Stimulated activated CD8-positive, alpha-beta memory T cell treated with anti-CD3 and anti-CD28 coated beads, Interleukin-4, amount 100 ng/mL, for 24 hours (primary cell): ENCODE measurements at places on chromosomes 6 and 20.
A peak's percentile ranks its signal among the peaks of the same experiment; 100 is the strongest.

- no peak for DNase-seq
These were observed 82.4 kb upstream of the TOX2 start for GRCh38 chr20:43832096-43832816.

DNA sequence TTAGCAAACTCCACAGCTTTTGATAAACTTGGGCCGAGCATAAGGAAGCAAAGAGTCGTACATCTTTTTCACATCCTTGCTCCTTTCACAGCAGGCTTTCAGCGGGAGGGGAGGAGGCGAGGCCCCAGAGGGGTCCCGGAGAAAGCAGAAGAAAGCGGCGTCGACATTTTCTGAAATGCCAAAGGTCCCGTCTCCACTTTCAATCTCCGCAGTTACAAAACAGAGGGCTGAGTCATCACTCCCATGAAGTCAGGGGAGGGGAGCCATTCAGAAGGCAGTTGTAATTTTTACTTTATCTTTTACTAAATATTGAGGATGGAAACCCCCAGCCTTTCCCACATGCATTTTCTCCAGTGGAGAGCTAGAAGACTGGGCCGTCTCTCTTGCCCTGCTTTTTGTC is 174.2 kb upstream of the THBS2 start:
- no peak for DNase-seq

DNA sequence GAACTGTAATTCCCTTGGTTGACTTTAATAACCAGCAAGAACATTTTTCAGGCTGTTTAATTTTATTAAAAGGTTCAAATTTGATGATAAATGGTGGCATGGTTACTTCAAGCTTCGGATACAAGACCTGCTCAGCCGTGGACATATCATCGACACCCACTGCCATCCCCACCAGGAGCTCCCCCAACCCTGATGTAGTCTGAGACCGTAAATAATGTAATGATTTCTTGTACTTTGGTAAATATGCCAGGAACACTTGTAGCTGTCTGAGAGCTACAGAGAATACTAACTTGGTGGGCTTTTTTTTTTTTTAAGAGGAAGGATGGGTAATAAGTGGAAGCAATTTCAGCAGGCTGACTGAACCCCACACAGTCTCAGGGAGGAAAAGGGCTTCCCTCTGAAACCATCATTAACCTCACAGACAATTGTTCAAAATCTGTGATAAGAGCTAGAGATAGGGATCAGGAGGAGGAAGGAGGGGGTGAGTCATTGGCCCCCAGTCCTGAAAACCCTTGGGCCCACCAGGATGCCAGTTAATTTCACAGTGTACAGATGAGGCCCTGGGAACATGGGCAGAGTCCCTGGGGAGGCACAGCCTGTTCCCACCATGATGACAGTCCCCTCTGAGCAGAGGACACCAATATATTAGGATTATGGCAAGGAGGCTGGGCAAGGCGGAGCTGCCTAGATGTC is 56.0 kb downstream of the APCDD1L start:
- DNase-seq: no peak

DNA sequence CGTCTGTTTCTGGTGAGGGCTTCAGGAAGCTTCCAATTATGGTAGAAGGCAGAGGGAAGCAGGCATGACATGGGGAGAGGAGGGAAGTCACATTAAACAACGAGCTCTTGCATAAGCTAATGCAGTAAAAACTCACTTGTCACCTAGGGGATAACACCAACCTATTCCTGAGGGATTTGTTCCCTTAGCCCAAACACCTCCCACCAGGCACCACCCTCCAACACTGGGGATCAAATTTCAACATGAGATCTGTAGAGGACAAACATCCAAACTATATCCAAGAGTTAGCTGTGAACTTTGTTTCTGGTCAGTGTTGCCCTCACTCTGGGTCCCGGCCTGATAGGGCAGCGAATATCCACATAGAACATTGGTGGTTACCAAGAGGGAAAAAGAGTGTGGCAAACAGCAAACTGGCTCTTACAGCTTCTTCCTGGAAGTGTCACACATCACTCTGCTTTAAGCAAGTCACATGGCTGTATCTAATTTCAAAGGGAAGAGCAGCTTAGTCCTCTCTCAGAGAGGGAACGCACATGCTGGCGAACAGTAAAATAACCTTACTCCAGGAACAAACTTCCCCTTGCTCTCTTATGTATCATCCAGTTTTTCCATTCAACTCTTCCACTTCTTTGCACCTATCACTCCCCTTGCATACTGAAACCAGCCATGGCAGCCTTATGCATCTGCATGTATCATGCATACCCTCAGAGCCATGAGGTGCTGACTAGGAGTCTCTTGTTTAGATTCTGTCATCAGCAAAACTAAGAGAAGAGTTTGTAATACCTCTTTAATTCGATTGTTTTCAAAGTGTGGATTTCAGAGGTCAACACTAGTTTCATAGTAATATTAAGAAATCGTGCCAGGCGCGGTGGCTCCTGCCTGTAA is 4.8 kb upstream of the MOCS1 start:
- DNase-seq: no peak

GRCh38 chr6:14857501-14857900 is 388.4 kb upstream of the JARID2 start:
- peak; percentile 82 for DNase-seq

GRCh38 chr6:20497216-20498040 is 36.8 kb upstream of the CDKAL1 start:
- no peak for DNase-seq

GRCh38 chr20:8353512-8353911 is 221.4 kb downstream of the PLCB1 start:
- DNase-seq: no peak

DNA sequence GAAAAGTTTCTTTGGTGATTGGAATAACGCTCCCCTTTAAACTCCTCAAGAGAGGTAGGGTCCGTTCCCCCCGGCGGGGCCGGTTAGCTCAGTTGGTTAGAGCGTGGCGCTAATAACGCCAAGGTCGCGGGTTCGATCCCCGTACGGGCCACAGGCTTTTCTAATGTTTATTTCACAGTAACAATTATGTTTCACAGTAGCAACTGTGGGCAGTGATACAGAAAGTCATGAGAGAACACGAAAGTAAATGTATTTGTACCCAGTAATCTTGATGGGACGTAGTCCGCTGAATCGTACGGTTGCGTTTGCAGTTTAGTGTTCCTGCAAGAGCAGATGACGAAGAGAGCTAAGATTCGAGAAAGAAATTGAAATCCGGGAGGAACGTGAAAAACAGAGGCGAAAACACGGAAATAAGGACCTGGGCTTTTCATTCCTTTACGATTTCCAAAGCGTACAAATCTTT is 505.5 kb downstream of the PRIM2 start:
- no peak for DNase-seq

DNA sequence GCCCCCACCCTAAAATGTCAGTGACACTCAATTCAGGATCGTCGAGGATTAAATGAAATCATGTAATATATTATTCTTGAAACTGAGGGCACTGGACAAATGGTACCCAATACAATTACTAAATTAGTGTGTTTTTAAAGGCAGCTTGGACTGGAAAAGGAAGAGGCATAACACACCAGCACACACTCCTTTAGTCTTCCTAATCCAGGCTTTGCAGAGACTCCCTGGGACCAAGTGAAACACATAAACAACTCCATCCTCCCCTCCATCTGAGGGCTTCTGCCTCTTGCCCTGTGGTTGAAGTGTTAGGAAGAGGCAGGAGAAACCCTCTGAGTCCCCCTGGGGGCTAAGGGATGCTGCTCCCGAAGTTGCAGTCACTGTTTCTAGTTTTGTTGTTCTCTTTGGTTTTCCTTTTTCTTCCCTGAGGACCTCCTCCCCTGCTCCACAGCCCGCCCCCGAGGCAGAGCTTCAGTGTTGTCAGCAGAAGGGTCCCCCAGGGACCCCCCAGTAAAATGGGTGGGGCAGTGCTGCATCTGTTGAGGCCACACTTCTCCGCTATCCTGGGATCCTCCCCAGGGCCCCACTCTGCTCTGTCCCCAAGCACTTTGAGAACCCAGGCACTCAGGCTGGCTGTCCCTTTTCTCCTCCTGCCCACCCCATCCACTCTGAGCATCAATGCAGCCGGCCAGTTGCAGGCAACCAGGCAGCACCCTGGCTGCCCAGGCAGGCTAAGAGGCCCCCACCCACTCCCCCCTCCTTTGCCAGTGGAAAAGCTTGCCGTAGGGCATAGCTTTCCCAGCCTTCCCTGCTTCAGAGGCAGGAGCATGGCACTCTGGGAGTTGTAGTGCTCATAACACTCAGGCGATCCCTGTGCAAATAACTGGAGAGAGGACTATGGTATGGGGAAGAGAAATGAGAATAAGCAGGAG is 5.9 kb downstream of the TMEM63B start:
- DNase-seq: no peak

DNA sequence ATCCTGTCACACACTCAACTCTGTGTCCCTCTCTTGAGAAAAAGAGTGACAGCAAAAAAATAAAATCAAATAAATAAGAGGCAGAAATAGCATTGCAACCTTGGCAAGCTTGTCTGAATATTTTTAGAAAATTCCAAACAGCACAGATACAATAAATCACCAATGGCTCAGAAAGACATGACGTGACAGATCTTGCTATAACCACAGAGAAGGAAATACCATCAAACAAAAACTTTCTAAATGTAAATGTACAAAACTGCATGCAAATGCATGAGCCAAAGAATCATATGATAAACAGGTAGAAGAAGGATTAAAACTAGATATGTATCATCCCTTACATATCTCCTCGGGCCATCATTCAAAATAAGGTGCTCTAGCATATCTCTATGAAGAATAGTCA is 549.2 kb upstream of the NOX3 start:
- no peak for DNase-seq

- DNase-seq: no peak
These were observed 50.1 kb downstream of the SSR1 start for GRCh38 chr6:7262746-7263518.

DNA sequence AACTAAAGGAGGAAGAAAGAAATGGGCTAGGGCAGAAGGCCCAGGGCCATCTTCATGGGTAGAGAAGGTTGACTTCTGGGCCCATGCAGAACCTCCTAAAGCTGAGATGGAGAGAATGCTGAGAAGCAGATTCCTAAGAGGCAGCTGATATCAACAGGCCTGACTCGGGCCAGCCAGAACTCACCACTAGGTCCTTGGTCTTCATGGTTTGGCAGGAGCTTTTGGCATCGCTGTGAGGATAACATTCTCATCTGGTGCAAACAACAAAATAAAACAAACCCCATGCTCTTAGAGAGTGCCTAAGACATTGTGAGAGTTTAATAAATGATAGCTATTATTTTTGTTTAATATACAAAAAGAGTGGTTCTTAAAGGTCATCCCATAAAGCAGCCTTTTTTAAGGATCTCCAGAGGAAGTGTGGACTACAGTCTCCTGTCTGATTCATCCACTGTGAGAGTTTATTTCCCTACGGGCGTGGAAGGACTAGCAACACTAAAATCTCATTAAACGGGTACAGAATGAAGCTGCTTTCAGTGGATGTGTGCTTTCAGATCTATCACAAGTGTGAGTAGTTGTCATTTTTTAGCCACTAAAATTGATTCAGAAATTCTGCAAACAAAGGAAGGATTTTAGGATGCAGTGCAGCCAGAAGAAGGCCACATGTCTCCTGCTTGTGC is 160.0 kb downstream of the PLCB4 start:
- no peak for DNase-seq

- DNase-seq: no peak
These were observed 291.8 kb downstream of the RNGTT start for GRCh38 chr6:88671624-88672023.

- no peak for DNase-seq
These were observed 120.0 kb downstream of the CEBPB start for GRCh38 chr20:50310673-50311051.

DNA sequence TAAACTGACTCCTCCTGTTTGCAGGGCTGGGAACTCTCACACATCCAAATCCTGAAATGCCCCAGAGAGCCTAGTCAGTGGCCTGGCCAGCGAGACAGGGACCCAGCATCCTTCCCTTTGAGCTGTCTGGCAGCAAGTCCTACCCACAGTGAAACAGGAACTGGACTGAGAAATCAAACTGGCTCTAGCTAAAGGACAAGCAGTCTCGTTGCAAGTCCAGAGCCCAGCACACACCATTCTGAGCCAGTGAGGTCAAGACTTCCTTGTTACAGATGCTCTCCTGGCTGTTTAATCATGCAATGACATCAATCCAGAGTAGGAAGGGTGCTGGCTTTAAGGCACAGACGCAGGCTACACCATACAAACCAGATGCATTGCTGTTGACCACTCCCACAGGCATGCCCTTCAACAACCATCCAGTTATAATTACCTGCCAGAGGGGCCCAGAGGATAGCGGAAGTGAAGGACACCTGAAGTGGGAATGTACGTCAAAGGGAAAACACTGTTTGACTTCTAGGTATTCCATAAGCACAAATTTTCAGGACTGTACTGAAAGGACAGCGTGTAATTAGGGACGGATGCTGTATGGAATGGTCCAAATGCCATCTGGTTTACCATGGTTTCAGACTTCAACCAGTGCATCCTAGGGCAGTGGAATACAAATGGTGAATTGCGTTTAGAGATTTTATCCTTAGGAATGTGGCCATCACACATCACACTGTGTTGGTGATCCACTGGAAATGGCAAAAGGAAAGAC is 114.4 kb downstream of the SLC23A2 start:
- DNase-seq: no peak

GRCh38 chr20:548906-549305 is 5.3 kb upstream of the CSNK2A1 start:
- DNase-seq: no peak

GRCh38 chr6:34412643-34413214 is 13.1 kb downstream of the RPS10 start:
- DNase-seq: no peak

DNA sequence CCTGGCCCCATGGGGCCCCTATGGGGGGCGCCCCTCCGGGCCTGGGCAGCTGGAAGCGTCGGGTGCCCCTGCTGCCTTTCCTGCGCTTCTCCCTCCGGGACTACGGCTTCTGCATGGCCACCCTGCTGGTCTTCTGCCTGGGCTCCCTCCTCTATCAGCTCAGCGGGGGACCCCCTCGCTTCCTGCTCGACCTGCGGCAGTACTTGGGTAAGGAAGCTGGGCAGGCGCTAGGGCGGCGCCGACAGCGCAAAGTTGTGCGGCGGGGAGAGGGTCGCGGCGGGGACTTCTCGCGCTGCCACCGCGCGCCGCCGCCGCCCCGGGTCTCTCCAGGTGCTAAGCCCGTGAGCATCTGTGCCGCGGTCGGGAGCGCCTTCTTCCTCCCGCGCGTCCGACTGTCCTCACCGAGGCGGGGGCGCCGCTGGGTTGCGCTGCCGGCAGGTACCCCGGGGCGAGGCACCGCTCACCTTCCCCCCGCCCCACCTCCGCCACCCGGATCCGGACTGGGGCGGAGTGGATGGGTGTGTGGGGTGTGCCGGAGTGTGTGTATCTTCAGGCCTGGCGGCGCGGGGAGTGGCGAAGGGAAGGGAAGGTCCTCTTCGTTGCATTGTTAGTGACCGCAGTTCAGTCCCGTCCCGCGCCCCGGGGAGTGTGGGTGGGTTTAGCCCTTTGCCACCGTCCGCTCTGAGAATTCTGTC is 788 bp downstream of the UST start:
- peak; percentile 19 for DNase-seq

DNA sequence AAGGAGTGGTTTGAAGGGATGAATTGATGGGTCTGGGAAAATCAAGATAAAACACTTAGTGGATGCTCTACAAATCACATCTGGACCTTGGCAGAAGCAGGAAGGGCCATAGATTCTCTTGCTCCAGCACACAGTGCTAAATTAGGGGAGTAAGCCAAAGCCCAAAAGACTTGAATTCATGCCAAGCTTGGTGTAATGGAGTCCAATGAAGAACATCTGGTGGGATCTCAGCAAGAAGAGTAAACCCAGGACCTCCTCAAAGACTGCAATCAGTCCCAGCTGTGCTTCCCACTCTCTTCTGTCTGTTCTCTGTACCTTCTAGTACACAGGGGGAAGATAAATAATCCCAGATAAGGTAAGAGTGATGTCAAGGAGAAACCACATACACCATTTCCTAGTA is 683.4 kb downstream of the RNF144B start:
- DNase-seq: no peak
